Stimulated activated CD4-positive, alpha-beta T cell treated with anti-CD3 and anti-CD28 coated beads, Interleukin-4, amount 100 ng/mL, for 1 hour (primary cell): ENCODE measurements at places on chromosomes 1 and 21.

- no peak for DNase-seq
Measured at GRCh38 chr1:219833214-219833815, 95.0 kb downstream of the SLC30A10 start.

GRCh38 chr1:182633657-182634281 lies 29.6 kb upstream of the RGS16 start:
- no peak for DNase-seq

- DNase-seq, result no peak
Measured at GRCh38 chr1:29708796-29709703, 472.7 kb downstream of the PTPRU start.

GRCh38 chr1:235941876-235942624 lies 75.3 kb upstream of the LYST start:
- no peak for DNase-seq
